HepG2 (cell line): ENCODE measurements at places on chromosomes 2 and 18.

DNA sequence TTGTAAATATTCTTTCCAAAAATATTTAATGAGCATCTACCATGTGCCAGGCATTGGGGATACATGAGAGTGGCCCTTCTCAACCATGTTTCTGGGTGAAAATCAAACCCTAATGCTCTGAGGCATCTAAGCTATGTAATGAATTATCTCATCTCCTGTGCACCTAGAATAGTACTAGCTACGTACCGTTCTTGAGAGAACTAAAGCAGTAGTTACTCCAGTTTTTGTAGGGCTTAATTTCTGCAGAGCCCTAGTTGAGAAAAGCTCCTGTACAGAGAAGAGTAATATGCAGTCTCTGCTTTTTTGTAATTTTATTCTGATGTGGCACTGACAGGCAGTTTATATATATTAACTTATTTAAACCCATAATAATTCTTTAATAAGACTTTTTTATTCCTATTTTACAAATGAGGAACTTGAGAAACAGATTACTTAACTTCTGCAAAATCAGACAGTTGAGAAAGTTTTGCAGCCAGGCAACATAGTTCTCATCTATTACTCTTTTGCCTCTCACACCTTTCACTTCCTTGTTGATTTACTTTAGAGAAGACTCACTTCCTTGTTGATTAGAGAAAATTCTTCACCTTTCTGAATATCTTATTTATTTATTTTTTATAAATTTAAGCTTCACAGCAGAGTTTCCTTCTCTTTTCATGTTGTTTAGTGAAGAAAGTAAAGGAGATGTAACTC is 3.1 kb downstream of the SPOPL start:
- no peak for DNase-seq

DNA sequence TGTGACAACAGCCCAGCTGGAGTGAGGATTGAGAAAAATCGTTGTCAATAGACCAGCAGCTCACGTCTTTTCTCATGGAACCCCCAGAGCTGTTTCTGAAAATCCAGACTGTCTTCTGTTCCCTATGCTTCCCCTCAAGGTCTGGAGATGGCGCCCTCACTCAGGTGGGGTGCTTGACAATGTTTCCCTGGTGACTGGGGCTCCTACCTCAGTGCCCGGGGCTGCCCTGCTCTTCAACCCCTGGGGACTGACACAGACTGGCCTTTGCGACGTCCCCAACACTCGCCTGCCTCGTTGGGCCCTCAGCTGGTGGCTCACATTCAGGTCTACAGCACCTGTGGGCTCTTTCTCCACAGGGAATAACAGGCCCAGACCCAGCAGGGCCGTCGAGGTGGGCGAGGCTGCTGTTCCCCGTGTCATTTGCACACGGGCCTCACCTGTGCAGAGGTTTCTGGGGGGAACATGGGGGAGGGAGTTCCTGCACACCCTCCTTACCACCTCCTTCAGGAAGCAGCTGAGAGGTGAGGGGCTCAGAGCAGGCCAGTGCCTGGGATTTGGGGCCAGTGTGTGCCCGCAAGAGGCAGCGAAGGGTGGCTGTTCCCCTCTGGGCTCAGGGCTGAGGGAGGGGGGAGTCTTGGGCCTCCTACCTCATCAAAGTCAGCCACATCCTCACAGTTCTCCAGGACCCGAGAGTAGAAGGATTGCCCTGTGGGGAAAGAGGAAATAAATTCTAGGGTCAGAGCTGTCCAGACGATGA is 59.3 kb upstream of the OTOF start:
- no peak for DNase-seq

DNA sequence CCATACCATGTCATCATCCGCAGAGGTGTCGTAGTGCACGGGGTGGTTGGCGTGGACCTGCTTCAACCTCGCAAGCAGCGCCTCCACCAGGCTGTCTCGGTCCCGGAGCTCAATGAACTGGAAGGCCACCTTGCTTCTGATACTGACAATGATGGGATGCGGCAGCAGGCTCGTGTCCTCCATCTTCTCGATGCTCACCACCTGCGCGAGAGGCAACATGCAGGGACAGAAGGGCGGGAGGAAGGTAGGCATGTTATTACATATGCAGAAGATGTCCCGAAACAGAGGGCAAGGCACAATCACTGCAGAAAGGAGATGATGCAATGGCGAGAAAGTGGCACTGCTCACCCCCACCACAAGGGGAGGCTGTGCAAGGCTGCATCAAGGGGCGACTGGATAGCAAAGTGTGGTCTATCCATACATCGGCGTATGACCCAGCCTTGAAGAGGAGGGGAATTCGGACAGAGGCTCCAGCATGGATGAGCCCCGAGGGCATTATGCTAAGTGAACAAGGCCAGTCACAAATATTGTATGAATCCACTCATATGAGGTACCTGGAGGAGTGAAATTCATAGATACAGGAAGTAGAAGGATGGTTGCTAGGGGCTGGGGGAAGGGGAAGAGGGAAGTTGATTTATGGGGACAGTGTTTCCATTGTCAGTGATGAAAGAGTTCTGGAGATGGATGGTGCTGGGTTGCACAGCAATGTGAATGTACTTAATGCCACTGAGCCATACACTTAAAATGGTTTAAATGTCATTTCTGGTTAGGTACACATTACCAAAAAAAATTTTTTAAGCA is 36.6 kb downstream of the RPL31 start:
- peak; percentile 45 for DNase-seq

DNA sequence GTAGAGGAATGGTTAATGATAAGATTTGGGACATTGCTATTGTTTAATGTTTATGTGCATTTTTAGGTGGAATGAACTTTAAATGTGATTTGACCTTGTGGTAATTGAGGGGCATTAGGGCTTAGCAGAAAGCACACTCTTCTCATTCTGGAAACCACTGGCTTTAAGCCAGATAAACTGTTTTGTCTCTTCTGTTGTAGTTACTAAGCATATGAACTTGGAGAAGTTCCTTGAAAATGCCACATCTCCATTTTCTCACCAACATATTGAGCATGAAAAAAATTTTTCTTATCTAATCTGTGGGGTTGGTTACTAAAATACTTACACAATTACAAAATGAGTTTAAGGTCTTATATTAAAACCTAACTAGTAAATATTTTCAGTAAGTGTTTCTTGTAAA is 70.8 kb upstream of the FSHR start:
- no peak for DNase-seq

- no peak for DNase-seq
Observed at GRCh38 chr18:35822413-35822812, 150.1 kb upstream of the RMP24 start.

- no peak for DNase-seq
Observed at GRCh38 chr18:58576638-58577251, 52.1 kb downstream of the ALPK2 start.

- DNase-seq: no peak
Observed at GRCh38 chr18:23188068-23188760, 52.9 kb downstream of the CABLES1 start.

DNA sequence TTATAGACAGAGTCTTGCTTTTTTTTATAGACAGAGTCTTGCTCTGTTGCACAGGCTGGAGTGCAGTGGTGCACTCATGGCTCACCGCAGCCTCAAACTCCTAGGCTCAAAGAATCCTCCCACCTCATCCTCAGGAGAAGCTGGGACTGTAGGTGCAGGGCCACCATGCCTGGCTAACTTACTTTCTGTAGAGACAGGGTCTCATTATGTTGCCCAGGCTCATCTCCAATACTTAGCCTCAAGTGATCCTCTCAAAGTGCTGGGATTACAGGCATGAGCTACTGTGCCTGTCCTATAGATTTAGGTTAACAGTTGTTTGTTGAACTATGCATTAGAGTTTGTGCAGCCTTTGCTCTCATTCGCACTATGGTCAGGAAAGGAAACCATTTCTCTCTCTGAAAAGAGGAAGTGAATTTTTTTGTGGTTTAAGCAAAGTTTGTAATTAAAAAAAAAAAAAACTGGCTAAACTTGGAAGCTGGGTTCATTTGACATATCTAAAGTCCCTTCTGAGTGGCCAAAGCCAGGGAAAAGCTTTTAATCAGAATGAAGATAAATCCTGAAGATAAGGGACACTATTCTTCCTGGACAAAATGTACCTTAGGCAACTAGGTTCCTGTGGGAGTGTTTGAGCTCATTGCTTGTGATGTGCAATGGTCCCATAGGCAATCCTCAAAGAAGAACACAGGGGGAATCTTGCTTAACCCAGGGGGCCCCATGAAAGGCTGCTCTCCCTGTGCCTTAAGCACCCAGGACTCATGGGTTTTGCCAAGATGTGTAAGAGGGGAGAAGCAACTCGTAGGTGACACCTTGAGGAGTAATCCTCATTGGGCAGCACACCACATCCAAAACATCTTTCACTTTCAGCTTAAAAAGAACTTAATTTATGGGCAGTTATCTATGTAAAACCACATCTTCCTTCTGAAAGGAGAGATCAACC is 201.7 kb downstream of the MREG start:
- DNase-seq: no peak

- DNase-seq: no peak
Observed at GRCh38 chr2:205665791-205666190, 16.5 kb upstream of the NRP2 start.

GRCh38 chr2:42089340-42089925 is 41.6 kb downstream of the PKDCC start:
- peak; percentile 49 for DNase-seq

GRCh38 chr2:209648714-209649113 is 122.9 kb upstream of the UNC80 start:
- no peak for DNase-seq

DNA sequence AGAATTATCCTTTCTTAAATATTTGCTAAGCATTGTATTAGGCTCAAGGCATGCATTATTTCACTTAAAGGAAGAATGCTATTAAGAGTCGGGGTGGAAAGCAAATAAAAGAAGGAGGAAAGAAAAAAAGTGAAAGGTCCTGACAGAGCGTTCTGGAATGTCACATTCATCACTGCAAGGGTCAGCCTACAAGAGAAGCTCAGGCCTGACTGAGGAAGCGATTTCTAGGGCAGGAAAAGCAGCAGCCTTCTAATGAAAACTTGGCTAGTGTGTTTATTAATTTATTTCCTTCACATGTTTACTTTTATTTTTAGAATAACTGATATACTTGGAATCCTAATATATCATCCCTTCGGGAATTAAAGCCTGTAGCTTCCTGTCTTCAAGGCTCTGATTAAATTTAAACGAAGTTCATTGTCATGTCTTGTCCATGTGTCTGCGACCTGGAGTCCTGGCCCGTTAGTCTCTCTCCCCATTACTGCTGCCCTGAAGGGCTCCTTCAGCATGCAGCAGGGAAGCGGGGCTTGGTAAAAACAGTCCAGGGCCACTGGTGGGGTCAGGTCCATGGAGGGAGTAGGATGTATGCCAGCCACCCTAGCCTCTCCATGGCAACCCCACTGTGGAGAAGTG is 119.2 kb upstream of the CCDC68 start:
- DNase-seq: no peak

GRCh38 chr18:23495723-23496440 is 7.4 kb upstream of the RMC1 start:
- DNase-seq: no peak

DNA sequence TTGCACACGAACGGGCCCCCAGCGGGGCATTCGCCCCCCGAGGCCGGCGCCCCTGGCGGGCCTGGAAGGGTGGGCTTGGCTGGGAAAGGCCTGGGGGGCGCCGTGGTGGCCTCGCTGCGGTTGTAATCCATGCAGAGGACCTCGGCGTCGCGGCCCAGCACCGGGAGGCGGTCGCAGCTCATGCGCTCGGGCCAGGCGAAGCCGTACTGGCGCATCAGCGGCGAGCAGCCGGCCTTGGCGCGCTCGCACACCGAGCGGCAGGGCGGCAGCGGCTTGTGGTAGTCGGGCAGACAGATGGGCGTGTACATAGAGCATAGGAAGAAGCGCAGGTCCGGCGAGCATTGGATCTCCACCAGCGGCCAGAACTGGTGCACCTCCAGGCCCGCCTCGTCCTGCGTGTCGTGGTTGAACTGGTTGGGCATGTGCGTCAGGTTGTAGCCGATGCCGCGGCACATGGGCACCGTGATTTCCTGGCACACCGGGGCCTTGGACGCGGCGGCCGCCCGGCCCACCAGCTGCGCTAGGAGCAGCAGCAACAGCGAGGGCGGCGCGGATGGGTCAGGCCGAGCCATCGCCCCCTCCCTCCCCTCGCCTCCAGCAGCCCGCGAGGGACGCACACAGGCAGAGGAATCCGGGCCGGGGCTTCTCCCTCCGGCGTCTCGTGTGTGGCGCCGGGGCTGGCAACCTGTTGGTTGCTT is 1.4 kb downstream of the FZD5 start:
- peak; percentile 38 for DNase-seq

- no peak for DNase-seq
Observed at GRCh38 chr2:71422786-71423185, 30.6 kb upstream of the DYSF start.

DNA sequence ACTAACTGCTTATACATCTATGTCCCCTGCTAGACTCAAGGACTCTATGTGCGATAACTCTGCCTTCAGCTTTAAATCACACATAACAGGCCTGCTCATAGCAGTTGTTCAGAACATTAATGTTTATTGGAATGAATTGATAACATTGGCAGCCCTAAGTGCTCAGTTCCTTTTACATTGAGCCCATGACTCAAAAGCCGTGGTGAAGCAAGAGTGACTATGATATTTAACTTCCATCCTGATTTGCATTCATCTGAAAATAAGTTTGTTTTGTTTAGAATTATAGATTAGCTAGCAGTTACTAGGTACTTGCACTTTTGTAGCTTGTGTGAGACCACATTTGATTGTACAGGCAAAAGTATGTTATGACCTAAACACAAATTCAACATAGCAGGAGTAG is 14.3 kb downstream of the SERPINB10 start:
- DNase-seq: no peak

GRCh38 chr2:8669157-8669817 is 12.6 kb upstream of the ID2 start:
- DNase-seq: no peak

DNA sequence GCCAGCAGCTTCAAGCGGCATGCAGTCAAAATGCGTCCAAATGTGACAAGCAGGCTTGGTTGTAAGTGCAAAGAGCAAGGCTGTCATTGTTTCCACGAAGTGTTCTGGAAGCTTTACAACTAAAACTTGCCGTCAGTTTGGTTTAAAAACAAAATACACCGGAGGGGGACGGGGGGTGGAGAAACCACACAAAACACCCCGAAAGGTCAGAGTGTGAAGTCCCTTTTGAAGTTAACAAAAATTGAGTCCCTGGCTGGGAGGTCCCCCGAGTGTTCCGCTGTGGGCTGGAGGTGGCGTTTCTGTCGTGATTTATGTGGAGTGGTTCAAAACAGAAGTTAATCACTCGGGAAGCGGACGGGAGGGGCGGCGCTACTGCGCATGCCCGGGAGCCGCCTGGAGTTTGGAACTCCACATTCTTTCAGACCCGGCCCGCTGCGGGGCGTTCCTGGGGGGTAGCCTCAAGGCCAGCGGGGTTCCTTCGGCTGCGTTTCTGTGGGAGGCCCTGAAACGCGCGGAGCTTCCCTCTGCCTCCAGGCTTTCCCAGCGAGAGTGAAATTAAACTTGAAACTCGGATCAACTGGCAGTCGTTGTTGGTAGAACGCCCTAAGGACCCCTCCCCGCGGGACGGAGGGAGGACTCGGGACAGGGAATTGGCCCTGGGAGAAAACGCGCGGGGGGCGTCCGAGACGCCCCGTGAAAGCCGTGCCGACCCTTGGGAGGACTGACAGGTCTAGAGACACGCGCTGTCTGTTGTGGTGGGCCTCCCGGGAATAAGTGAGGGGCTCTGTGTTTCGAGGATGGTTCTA is 1.4 kb downstream of the TGIF1 start:
- DNase-seq: peak; percentile 80
